ENCODE measurements at places on chromosomes 6 and 20. TPM values are rescaled to one million over a fixed set of nuclear protein-coding genes. Genes with fewer than 3 reads are reported as not detected.

DNA sequence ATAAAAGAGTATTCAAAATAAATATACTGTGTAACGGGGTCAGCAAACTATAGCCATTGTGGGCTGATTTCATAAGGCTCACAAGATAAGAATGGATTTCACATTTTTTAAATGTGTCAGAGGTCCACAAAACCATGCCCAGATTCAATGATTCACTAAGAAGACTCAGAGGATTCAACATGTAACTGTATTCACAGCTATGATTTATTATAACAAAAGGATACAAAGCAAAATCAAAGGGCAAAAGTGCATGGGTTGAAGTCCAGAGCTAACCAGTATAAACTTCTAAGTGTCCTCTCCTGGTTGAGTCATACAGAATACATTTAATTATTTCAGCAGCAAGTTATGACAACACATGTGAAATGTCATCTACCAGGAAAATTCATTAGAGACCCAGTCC, 49.2 kb downstream of the TBC1D32 start:
- no peak for DNase-seq

GRCh38 chr6:133242637-133243585, 1.8 kb downstream of the EYA4 start:
- no peak for DNase-seq

The CYP24A1 gene
- 0.41 TPM for total RNA-seq

The PRSS35 gene
- total RNA-seq: 2.0 TPM

DNA sequence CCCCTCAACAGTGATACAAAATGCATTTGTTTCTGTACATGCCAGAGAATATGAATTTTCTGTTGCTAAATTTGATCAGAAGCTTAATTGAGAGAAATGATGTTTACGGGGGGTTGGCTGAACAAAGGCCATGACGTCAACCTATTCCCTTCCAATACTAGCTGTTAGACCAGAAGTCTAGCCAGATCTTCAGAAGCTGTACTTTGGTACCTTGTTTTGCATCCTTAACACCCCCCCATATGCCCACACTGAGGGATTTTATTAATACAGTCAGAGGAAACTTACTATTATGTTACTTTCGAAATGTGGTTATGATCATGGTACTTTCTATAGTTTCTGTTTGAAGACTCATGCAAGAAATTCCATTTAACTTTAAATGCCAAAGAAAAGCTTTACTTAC, 3.1 kb downstream of the NCOA7 start:
- no peak for DNase-seq

DNA sequence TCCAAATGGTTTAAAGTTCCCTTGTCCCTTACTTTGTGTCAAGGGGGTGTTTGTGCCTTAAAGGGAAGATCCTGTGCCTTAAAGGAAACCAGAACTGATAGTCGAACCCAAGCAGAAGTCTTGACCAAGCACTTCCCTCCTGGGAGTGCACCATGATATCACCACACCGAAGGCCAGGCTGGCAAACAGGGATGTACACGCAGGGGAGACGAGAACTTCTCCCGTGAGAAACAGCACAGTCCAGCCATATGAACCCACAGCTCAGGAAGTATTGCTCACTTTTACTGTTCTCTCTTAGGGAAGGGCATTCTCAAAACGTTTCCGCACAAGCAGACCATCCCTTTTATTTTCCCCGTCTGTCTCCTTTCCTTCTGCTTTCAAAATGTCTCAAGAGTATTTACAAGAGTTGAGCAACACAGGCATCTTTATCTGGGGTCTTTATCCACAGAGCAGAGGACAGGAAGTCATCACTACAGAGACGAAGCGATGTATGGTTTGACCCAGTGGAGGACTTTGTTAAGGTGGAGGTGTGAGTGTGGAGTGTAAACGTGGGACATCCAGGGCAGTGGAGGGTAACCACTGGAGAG, 12.8 kb upstream of the SERPINB1 start:
- DNase-seq: no peak
